ENCODE measurements at places on chromosomes 6 and 20.

- no peaks in the 10 kb centered on the region for H3K27me3 ChIP-seq
- no peak overlapping the region for H3K4me3 ChIP-seq
- no peak overlapping the region for H3K27ac ChIP-seq
- DNase-seq: no peak
- no peaks in the 10 kb centered on the region for H3K36me3 ChIP-seq
- H3K4me1 ChIP-seq: no peaks in the 10 kb centered on the region
These were observed 190.7 kb downstream of the CDH26 start for GRCh38 chr20:60148885-60149284.

DNA sequence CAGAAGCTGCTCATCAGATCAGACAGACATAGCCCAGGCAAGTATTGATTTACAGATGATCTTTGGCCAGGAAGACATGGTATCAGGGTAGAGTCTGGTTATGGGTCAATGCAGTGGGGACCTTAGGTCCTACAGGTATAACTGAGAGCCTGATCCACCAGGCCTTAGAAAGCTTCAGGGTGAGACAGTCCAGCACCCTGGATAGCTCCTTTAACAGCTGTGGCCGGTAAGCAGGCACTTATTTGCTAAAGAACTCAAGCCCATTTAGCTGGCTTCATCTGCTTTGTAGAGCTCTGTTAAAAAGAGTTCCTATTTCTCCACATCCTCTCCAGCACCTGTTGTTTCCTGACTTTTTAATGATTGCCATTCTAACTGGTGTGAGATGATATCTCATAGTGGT is 39.6 kb downstream of the ESR1 start:
- H3K36me3 ChIP-seq: no peaks in the 10 kb centered on the region
- no peak overlapping the region for H3K4me3 ChIP-seq
- no peaks in the 10 kb centered on the region for H3K27me3 ChIP-seq

GRCh38 chr20:34709831-34710567 is 5.9 kb downstream of the TP53INP2 start:
- no peak overlapping the region for H3K27ac ChIP-seq
- H3K36me3 ChIP-seq: no peaks in the 10 kb centered on the region
- peak overlapping the region; percentile 66 for H3K4me3 ChIP-seq
- DNase-seq: no peak
- peaks cover 15% of the 10 kb centered on the region for H3K27me3 ChIP-seq

- no peak overlapping the region for H3K4me3 ChIP-seq
- no peak overlapping the region for H3K27ac ChIP-seq
- no peaks in the 10 kb centered on the region for H3K36me3 ChIP-seq
- no peaks in the 10 kb centered on the region for H3K4me1 ChIP-seq
These were observed 135.0 kb downstream of the CLIC5 start for GRCh38 chr6:45880676-45881075.

DNA sequence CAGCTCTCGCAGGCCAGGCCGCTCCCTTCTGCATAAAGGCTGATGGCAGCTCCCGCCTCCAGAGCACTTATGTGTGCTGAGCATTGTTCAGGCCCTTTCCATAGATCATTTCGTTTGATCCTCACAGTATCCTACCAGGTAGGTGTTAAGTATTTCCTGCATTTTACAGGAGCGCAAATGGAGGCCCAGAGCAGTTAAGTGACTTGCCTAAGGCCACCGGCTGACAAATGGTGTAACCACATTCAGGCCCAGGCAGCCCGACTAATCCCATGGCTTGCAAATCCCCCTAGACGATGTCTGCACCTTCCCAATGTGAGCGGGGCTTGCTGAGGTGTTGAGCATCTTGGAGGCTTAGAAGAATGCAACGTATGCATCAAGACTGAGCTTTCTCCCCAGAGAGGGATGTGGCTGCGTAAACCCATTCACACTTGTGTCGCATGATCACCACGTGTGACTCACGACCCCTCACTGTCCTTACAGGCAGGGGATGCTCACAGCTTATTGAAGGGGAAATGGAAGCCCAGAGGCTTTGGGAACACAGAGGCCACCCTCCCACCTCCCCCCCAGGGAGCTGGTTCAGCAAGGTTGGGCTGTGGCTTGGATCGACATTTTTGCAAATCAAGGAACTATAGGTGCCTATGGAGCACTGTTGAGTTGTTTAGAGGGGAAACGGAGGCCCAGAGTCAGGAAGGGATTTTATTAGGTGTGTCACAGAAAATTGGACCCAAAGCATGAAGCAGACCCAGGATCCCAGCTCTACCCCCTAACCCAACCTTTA is 7.0 kb downstream of the BPIFB2 start:
- DNase-seq: no peak
- H3K4me1 ChIP-seq: no peaks in the 10 kb centered on the region

- no peaks in the 10 kb centered on the region for H3K36me3 ChIP-seq
- H3K27me3 ChIP-seq: no peaks in the 10 kb centered on the region
- no peak for DNase-seq
- no peak overlapping the region for H3K27ac ChIP-seq
These were observed 23.6 kb downstream of the SLC35D3 start for GRCh38 chr6:136945711-136946121.

- no peak overlapping the region for H3K27ac ChIP-seq
- H3K27me3 ChIP-seq: no peaks in the 10 kb centered on the region
- H3K4me3 ChIP-seq: no peak overlapping the region
- peaks cover 60% of the 10 kb centered on the region for H3K36me3 ChIP-seq
- DNase-seq: no peak
These were observed 9.3 kb downstream of the ROMO1 start for GRCh38 chr20:35708502-35708901.

DNA sequence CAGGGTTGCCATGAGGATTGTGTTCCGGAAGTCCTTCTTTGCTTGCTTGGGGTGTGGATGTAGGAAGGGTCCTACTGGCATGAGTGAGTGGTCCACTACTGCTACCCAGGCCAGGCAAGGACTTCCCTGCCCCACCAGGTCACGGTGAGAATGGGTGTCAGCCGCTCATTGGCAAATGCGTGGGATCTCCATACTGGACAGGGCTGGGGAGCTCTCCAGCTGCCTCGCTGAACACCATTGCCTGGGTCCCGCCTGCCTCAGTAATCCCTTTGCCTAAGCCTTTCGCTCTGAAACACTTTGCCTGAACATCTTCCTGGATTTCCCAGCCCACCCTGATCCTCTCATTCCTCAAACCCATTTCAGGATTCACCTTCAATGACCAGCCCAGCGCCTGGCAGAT is 59.5 kb downstream of the CTCFL start:
- DNase-seq: no peak
- no peaks in the 10 kb centered on the region for H3K36me3 ChIP-seq
- no peaks in the 10 kb centered on the region for H3K27me3 ChIP-seq
- H3K4me3 ChIP-seq: no peak overlapping the region
- H3K27ac ChIP-seq: no peak overlapping the region

DNA sequence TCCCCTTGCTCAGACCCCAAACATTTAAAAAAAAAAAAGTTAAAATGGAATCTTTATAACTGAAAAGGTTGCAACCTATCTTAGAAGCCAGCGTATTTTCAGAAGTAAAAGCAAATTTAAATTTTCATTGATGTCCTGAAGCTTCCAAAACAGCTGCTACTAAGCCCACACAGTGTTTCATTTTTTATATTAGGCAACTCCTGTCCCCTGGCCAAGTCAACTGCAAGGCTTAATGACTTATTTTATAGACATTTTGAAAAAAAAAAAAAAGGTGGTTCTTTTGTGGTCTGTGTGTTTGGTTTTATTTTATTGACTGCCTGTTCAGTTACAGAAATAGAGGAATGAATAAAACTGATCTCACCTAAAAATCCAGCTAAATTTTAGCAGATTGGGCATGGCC is 13.0 kb downstream of the CFAP61 start:
- no peak overlapping the region for H3K27ac ChIP-seq
- no peaks in the 10 kb centered on the region for H3K36me3 ChIP-seq
- H3K4me3 ChIP-seq: no peak overlapping the region
- H3K4me1 ChIP-seq: no peaks in the 10 kb centered on the region
- H3K27me3 ChIP-seq: no peaks in the 10 kb centered on the region
- DNase-seq: no peak

- no peak overlapping the region for H3K27ac ChIP-seq
- H3K4me3 ChIP-seq: no peak overlapping the region
- no peaks in the 10 kb centered on the region for H3K27me3 ChIP-seq
- no peaks in the 10 kb centered on the region for H3K4me1 ChIP-seq
These were observed 48.1 kb upstream of the SLC17A4 start for GRCh38 chr6:25706314-25707014.

DNA sequence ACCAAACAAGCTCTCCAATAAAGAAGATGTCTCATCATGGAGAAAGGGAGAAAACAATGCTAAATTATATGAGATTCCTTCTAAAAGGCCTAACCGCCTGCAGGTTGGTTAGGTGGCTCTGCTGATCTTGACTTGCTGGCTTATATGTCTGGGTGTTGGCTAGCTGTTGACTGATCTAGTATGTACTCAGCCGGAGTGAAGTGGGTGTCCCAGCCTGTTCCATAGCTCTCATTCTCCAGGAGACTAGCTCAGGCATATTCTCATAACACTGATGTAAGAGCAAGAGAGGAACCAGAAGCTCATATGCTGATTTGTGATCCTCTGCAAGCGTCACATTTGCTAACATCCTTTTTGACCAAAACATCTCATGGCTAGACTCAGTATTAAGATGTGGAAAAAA is 473.0 kb downstream of the BMP2 start:
- no peak overlapping the region for H3K27ac ChIP-seq
- H3K36me3 ChIP-seq: no peaks in the 10 kb centered on the region
- no peak for DNase-seq
- no peak overlapping the region for H3K4me3 ChIP-seq
- H3K27me3 ChIP-seq: no peaks in the 10 kb centered on the region

GRCh38 chr6:170068496-170068895 is 222.4 kb downstream of the DLL1 start:
- no peak for DNase-seq
- H3K27ac ChIP-seq: no peak overlapping the region
- H3K4me1 ChIP-seq: peaks cover 3% of the 10 kb centered on the region
- H3K36me3 ChIP-seq: no peaks in the 10 kb centered on the region
- H3K27me3 ChIP-seq: no peaks in the 10 kb centered on the region
- no peak overlapping the region for H3K4me3 ChIP-seq

GRCh38 chr6:153214436-153214835 is 83.4 kb upstream of the RGS17 start:
- H3K36me3 ChIP-seq: no peaks in the 10 kb centered on the region
- no peak overlapping the region for H3K27ac ChIP-seq
- no peak for DNase-seq
- no peak overlapping the region for H3K4me3 ChIP-seq
- H3K4me1 ChIP-seq: no peaks in the 10 kb centered on the region
- H3K27me3 ChIP-seq: no peaks in the 10 kb centered on the region

DNA sequence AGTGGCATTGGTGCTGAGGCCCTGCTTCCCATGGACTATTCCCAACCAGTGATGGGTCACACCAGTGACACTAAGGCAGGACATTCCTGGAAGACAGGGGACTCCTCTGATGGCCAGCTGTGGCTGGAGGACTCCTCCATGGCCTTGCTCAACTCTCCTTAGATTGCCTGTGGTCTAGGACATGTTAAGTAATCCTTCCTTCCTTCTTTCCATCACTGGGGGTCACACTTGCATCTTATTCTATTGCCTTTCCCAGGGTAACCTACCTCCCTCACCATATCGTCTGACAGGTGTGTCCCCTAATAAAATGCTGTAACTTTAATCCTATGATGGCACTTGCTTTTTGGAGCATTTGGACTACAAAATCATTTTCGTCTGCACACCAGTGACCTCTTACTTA is 24.5 kb upstream of the HLA-A start:
- H3K4me1 ChIP-seq: no peaks in the 10 kb centered on the region
- no peak overlapping the region for H3K27ac ChIP-seq
- DNase-seq: no peak
- H3K36me3 ChIP-seq: no peaks in the 10 kb centered on the region
- H3K27me3 ChIP-seq: no peaks in the 10 kb centered on the region

- no peaks in the 10 kb centered on the region for H3K36me3 ChIP-seq
- H3K4me3 ChIP-seq: no peak overlapping the region
- no peaks in the 10 kb centered on the region for H3K27me3 ChIP-seq
- H3K27ac ChIP-seq: no peak overlapping the region
- no peak for DNase-seq
These were observed 10.1 kb downstream of the HRH3 start for GRCh38 chr20:62209850-62210495.

- H3K27ac ChIP-seq: no peak overlapping the region
- no peak for DNase-seq
- no peaks in the 10 kb centered on the region for H3K4me1 ChIP-seq
These were observed 944 bp upstream of the C6orf136 start for GRCh38 chr6:30645989-30646388.

- H3K4me3 ChIP-seq: no peak overlapping the region
- no peaks in the 10 kb centered on the region for H3K27me3 ChIP-seq
- DNase-seq: no peak
- H3K36me3 ChIP-seq: no peaks in the 10 kb centered on the region
- H3K4me1 ChIP-seq: no peaks in the 10 kb centered on the region
These were observed 213.6 kb upstream of the PLCB4 start for GRCh38 chr20:8855315-8855714.

Measured in H1 (cell line).